ENCODE measurements at places on chromosomes 6 and 20.
A peak's percentile ranks its signal among the peaks of the same experiment; 100 is the strongest.

DNA sequence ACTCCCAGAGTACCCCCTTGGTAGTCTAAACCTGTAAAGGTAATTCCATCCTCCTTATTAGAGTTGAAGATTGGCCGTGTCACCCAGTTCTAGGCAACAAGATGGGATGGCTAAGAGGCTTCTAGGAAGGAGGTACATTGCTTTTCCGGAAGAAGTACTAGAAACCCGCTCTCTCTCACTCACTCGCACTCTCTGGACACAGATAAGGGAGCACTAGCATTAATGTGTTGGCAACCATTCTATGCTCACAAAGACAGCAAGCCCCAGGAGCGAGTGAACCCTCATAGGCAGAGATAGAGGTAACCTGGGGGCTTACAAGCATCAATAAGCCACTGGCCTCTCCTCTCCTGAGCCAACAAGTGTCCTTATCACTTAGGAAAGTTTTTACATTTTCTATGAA, 503.2 kb upstream of the JARID2 start:
- no peak for DNase-seq

DNA sequence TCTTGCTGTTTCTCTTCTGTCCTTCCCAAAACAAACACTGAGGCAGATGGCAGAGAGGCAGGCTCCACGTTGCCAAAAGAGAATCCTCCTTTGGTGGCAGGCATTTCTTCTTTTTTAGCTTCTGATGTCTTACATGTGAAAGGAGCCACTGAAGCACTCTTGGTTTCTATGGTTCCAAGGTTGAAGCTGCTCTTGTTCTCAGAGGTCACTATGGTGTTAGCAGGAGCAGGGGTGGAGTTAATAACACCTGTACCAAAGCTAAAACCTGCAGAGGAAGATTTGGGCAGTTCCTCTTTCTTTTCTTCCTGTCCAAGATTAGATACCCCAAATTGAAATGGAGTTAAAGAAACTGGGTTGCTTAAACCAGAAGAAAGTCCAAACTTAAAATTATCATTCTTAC, 28.8 kb downstream of the FAM8A1 start:
- no peak for DNase-seq

DNA sequence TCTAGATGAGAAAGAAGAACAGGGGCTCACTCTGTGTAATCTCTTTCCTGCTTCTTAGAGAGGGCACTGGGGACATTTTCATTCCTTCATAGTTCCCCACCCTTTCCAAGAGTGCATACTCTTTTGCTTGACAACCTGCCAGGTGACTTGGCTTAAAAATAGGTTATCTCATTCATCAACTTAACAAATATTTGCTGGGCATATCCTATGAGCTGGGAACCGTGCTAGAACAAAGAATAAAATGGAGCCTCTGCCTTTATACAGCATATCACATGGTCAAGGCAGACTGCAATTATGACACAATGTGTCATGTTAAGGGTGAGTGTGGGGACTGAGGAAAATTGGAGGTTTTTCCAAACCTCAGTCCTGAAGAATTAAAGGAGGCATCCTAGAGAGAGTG, 209.8 kb upstream of the FOXA2 start:
- no peak for DNase-seq

DNA sequence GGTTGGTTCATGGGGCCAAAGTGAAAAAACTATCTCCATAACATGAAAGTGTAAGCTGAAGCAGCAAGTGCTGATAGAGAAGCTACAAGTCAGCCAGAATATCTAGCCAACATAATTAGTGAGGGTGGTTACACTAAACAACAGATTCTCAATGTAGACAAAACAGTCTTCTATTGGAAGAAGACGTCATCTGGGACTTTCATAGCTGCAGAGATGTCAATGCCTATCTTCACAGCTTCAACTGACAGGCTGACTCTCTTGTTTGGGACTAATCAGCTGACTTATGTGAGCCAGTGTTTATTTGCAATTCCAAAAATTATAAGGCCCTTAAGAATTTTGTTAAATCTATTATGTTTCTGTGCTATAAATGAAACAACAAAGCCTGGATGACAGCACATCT, 63.2 kb downstream of the GMDS start:
- no peak for DNase-seq

GRCh38 chr20:22348010-22348409, 236.4 kb downstream of the FOXA2 start:
- DNase-seq, result no peak

GRCh38 chr6:110643175-110643574, 166.8 kb upstream of the SLC22A16 start:
- DNase-seq, result no peak

DNA sequence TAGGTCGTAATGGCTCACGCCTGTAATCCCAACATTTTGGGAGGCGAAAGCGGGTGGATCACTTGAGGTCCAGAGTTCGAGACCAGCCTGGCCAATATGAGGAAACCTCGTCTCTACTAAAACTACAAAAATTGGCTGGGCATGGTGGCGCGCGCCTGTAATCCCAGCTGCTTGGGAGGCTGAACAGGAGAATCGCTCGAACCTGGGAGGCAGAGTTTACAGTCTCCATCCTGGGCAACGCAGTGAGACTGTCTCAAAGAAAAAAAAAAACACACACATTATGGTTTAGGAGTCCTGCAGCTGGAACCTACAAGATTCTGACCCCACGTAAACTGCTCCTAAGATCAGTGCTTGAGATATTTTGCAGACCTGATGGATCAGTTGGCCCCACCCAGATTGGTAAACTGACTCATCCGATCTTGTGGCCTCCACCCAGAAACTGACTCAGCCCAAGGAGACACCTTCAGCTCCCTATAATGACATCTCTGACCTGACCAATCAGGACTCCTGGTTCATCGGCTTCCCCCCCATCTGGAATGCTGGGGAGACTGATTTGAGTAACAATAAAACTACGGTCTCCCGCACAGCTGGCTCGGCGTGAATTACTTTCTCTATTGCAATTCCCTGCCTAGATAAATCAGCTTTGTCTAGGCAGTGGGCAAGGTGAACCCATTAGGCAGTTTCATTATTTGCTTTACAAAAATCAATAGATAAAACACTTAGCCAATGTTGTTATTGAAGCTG, 96.2 kb upstream of the BTN3A2 start:
- DNase-seq, result no peak

GRCh38 chr6:130115036-130115435, 96.7 kb downstream of the L3MBTL3 start:
- no peak for DNase-seq

DNA sequence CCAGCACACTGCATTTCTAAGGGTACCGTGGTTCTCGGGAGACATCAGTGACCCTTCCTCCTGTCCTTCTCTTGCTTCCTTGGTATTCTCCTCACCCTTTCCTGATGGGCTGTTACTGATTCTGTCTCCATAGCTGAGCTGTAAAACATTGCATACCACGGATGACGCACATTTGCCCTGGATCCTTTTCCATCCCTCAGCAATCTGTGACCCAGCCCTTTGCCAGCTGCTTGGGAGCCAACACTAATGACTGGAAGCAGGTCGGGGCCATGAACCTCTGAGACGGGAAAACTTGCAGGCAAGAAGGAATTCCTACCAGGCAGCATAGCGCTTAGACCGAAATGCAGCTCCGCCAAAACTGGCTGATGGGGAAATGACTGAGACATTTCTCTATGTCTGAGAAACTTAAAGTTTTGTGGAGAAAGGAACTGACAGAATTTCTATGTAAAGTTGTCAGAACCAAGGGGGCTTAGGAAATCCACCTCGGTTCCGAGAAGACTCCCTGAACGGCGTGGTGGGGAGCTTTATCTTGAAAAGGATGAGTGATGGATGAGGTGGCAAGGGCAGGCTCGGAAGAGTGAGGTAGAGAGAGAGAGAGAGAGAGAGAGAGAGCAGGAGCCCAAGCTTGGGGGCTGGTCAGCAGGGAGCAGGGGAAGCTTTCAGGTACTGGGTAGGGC, 19.2 kb downstream of the TUBB2B start:
- peak; percentile 95 for DNase-seq

DNA sequence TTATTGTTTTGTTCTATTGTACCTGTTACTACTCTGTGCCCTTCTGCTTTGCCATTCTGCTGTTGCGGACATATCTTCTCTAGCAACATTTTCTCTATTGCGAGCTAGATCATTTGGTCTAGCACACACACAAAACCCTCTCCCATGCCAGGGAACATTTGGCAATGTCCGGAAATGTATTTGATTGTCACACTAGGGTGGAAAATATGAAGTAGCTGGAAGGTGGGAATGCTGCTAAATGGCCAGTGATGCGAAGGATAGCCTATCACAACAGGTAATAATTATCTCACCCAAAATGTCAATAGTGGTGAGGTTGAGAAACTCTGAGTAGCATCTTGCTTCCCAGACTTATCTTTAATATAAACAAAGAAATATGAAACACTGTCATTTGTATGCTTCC, 331.9 kb downstream of the HTR1B start:
- no peak for DNase-seq

DNA sequence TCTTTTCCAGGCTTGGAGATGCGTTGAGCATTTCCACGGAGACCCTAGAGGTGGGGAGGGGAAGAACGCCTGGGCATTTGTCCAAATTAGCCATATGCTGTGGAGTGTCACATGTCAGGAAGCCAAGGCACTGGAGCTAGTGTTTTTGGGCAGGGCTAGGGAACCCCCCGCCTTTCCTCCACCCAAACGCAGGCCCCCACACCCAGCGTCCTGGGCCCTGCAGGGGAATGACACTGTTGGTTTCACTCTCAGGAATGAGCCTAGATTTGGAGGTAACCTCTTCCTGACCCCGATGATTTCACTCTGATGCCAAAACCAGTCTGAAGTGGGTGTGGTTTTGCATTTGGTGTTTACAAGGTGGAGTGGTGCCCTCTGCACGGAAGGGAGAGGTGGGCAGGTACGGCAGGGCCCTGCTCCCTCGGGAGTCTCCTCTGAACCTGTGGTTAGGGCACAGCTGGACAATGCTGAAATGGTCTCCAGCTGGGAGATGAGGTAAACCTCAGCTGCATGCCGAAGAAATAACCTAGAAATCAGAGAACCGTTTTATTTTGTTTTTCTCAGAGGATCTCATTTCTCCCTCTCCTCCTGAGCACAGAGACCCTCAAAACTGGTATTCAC, 29.5 kb downstream of the MTHFD1L start:
- DNase-seq, result peak; percentile 43

DNA sequence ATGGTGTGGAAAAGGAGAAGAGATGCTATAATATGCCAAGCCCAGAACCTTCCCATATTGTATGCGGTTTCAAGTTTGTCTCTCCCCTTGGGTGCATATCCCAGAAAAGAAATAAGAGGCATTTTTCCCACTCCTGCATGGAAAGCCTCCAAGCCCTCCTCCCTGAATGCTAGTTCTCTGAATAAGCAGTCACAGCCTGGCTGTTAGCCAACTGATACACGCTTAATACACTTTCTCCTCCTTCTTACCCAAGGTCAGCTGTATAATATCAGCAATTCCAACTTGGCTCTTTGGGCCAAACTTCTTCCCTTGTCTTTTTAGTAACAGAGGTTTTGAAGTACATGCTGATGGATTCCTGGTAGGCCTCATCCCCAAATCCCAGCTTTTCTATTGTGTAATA, 440.1 kb downstream of the EPHA7 start:
- DNase-seq, result no peak

GRCh38 chr6:130610303-130610702, 216.9 kb upstream of the SMLR1 start:
- no peak for DNase-seq

GRCh38 chr6:125812394-125813292, 21.9 kb downstream of the NCOA7 start:
- no peak for DNase-seq

GRCh38 chr6:68774843-68775242, 139.8 kb downstream of the ADGRB3 start:
- no peak for DNase-seq

DNA sequence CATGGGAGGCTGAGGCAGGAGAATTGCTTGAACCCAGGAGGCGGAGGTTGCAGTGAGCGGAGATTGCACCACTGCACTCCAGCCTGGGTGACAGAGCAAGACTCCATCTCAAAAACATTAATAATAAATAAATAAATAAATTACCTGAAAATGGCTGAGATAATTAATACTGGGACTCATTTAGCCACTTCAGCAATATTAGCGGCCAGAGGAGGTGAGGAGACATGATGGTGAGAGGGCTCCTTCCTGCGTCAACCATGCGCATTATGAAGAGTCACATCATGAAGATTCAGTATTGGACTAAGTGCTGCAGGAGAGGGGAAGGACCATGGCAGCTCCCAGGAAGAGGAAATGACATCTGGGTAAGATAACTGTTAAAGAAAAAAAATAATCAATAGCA, 2.9 kb upstream of the PYGB start:
- peak; percentile 38 for DNase-seq

GRCh38 chr6:3163248-3163594, 5.9 kb upstream of the TUBB2A start:
- DNase-seq, result no peak

- DNase-seq, result no peak
These were observed 356.8 kb downstream of the TAF4 start for GRCh38 chr20:61708891-61709290.

DNA sequence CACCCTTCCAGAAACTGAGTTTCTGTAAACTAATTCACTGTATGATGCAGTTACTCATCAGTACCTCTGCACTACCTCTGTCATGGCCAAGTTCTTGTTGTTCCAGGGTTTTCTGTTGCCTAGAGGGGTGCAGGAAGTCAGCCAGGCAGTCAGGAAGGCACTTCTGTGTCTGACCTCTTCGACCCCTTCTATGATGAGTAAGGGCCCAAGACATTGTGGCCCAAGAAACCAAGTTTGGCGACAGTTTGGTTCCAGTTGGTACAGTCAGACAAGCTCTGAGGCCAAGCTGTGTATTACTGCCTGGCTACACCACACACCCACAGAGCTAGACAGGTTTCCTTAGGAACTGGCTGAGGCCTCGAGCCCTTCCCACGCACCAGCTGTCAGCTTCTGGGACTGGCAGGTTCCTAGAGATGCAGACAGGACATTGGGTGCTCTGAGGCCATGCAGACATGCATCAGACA, 41.2 kb downstream of the TRAF3IP2 start:
- DNase-seq, result peak; percentile 54

GRCh38 chr6:28769626-28770402, 154.0 kb downstream of the TRIM27 start:
- DNase-seq, result no peak

DNA sequence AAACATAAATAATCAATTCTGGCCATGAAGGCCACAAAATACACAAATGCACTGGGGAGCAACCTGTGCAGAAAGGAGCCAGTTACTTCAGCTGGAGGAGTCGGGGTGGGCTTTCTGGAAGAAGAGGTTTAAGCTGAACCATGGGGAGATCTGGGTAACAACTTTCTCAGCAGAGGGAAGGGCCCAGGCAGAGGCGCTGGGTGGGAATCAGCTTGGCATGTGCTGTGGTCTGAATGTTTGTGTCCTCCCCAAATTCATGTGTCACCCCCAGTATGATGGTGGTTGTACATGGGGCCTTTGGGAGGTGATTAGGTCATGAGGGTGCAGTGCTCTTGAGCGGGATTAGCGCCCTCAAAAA, 107.9 kb downstream of the SYCP2 start:
- DNase-seq, result no peak

All from ascending aorta (tissue), 2 donors.